ENCODE measurements at places on chromosomes 13 and 19.

DNA sequence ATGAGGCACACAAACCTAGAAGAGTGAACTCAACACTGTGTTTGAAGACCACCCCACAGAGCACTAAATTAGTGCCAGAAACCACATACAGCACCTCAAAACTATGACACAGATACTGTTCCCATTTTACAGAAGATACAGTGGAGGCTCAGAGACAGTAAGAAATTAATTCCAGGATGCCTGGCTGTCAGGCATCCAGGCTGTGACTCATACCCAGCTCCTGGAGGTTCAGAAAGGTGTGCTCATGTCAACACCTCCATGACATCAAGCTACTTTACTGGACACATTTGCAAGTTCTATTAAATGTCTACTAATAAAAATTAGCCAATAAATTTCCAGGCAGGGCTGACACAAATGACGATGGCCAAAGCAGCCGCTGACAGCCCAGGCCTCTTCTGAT lies 176.3 kb downstream of the ABCC4 start:
- DNase-seq, result no peak

- no peak for DNase-seq
These were observed 20.3 kb upstream of the GPR32 start for GRCh38 chr19:50750010-50750409.

DNA sequence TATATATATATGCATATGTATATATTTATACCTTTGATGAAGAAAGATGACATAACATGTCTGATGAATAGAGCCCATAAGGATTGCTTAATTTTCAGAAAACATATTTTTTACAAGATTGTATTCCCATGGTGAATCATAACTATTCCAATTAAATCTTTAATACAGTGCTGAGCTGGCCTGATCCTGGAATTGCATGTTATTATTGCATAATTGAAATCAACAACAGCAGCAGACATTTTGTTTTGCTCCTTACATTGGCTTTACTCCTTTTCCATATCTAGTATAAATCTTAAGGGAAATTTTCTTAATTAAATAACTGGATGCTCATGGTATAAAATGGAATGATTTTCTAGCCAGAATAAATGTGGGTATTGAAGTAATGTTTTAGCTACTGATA lies 22.0 kb downstream of the POSTN start:
- DNase-seq, result no peak

DNA sequence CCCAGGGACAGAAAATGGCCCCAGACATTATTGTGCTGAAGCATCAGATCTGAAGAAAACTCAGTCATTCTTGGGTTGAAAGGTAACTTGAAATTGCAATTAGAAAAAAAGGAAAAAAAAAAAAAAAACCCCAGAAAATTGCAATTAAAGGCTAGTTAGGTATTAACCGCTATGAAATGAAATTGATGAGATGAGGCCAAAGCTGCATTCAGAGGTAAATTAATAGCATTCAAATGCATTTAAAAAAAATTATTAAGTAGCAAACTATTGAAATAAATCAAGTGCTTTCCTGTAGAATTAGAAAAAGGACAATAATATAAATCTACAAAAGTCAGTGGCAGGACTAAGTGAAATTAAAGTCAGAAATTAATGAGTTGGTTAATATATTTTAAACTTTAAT lies 6.4 kb downstream of the PGLS start:
- no peak for DNase-seq

DNA sequence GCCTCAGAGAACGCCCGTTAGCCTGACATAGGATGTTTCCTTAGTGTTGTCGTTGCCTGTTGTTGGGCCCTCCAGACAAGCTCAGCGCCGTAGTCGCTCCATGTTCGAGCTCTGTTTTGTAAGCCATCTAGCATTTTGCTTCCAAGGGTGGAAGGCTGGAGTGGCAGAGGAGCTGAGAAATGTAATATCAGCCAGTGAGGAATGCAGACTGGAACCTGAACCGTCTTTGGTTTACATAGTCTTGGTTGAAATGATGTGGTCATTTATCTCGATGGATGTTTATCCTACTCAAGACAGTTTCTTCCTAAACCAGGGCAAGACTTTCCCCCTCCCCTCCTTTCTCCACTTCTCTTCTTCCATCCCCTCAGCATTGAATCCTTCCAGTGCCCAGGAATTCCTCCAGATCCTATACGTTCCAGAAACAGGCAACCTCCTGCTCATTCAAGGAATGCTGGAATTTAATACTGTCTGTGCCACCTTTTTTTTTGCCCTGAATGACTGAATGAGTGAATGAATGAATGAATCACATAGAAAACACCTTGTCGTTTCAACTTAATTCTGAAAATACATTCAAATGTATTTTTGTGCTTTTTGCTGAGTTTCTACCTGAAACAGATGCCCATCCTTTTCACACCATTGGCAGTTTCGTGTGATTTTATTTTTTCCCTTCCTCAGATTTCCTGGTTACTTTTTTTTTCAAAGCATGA lies 109.5 kb upstream of the MBNL2 start:
- no peak for DNase-seq

DNA sequence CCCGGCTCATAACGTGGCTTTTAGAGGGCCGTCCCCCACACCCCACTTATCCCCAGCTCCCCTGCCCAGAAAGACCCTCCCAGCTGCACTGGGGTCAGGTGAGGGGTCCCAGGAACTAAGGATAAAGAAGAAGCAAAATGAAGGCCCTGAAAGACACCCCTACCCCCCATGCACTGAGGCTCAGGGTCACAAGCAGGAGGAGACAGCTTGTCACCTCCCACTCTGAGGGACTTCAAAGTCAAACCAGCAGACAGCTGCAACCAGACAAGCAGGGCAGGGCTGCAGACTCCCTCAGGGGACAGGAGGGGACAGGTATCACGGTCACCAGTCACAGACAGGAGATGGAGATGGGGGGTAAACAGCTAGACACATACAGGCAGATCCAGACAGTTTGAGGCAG lies 6.1 kb upstream of the NANOS3 start:
- DNase-seq, result no peak

DNA sequence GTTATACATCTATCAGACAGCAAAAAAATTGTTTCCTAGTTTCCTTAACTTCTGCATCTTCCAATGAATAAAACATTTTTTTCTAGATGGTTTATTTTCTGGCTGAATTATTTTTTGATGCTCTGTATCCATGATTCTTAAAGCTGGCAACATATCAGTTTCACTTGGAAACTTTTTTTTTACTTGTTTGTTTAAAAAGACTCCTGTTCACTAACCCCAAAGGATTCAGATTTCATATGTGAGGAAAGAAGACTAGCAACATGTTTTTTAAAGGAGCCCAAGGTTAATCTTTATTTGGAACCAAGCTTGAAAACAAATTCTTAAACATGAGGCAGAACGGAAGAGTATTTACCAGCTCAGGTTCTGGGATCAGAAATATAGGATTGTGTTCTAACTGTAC lies 632.3 kb downstream of the SLITRK6 start:
- DNase-seq, result no peak

DNA sequence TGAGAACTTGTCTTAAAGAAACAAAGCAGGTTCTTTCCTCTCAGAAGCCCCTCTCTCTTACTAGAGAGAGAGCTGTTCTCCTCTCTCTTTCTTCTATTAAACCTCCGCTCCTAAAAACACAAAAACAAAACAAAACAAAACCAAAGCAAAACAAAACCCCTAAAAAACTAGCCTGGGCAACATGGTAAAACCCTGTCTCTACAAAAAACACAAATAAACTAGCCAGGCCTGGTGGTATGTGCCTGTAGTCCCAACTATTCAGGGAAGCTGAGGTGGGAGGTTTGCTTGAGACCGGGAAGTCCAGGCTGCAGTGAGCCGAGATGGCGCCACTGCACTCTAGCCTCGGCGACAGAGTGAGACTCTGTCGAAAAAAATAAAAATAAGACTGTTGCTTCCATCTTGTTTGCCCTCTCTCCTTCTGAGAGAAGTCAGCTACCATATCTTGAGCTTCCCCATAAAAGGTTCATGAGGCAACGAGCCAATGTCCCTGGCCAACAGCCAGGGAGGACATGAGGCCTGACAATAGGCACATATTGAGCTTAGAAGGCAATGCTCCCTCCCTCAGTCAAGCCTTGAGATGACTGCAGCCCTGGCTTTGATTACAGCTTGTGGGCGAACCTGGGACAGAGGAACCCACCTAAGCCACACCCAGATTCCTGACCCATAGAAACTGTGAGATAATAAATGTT lies 17.5 kb upstream of the FLT3 start:
- no peak for DNase-seq

DNA sequence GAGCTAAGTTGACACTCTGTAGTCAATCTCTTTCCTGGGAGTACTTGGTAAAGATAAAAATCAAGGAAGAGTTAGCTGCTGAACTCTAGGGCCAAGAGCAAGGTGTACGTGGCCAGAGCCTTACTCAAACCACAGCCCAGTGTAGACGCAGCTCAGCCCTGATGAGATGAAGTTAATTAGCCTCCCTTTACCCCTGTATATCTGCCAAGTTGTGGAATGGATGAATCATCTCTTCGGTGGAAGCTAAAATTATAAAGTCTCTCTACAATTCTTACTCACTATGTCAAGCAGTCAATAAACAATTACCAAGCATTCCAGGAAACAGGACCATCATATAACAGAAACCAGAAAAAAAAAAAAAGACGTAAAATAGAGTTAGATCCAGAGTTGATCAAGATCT lies 146.9 kb upstream of the UFM1 start:
- DNase-seq, result no peak

DNA sequence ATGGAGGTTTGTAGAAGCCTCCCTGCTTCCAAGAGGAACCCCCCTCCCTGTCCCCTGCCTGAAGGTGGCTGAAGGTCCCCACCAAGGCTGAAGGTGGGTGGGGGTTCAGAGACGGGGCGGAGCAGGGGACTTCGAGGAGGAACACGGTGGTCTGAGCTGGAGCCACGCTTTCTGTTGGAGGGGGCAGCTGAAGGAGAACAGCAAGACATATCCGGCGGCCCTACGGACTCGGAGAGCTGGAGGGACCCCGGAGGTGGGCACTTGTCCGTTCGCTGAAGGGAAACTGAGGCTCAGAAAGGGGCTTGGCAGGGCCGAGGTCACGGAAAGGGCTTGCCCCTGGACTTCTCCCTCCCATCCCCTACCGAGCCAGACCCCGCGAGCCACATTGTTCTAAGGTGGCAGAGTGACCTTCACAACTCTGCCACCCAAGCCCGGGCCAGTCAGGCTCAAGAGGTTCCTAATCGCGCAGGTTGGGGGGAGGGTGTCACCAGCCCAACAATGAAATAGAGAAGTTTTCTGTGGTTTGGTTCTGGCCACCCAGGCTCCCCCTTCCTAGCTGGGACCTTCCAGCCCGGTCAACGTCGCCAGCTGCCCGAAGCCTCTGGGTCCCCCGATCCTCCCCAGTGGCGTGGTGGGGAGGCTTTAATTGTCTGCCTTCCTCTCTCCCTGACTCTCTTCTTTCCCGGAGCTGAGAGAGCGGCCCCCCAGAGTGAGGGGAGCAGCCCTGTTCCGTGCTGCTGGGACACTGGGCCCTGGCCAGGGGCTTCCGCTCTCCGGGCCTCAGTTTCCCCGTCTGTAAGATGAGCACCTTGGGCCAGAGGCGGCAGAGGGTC lies 15.5 kb upstream of the KCNN1 start:
- DNase-seq, result no peak

DNA sequence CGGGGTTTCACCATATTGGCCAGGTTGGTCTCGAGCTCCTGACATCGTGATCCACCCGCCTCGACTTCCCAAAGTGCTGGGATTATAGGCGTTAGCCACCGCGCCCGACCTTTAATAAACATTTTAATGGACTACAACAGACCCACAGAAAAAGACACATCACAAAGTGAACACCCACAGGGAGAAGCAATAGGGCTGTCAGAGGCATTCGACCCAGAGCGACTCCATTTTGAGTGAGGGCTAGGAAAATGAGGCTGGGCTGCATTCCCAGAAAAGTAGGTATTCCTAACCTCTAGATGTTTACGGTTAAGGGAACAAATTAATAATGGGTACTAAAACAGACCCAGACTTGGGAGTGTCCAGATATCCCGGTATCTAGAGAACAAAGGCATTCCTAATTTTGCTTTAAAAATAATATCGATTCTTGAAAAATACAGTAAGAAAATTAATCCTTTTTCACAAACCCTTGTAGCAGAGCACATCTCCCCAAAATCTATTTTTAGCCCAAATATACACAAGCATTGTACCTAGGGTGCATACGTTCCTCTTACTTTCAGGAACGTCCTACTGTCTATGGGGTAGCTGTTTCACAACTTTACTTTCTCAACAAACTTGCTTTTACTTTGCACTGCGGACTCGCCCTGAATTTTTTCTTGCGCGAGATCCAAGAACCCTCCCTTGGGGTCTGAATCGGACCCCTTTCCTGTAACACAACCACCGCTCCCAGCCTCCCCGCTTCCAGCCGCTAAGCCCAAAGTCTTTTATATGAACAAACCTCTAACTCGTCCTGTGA lies 811 bp upstream of the ZNF8 start:
- no peak for DNase-seq

DNA sequence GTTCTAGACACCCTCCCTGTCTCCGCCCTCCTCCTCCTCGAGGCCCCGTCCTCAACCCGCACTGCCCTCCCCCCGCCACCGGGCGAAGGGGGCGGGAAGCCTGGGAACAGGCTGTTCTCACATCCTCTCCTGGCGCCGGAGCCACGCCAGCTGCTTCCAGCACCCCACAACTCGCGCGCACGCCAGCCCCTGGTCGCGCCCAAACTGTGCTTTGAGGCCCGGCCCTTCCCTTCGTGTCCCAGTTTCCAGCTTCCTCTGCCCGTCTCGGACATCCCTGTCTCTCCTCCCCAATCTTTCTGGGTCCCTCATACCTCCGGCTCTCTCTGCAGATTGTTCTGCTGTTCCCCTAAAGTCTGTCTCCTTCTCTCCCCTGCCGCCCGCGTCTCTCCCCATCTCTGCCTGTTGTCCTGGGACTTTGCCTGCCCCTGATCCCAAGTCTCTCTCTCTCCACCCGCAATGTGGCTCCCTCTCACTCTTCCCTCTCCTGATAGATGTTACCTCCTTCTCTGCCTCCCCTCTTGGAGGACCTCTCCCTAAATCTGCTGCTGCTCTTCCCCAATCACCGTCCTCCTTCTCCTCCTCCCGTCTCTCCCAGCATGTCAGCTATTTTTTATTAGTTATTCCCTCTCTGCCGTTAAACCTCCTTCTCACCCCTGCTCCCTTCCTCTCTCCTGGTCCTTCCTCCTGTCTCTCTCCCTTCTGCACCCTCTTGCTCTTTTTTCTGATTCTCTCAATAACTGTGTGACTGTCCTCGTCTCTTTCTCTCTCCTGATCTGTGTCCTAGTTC lies 14.2 kb downstream of the DPF1 start:
- no peak for DNase-seq

GRCh38 chr13:93477238-93477637 lies 250.6 kb downstream of the GPC6 start:
- DNase-seq, result no peak

DNA sequence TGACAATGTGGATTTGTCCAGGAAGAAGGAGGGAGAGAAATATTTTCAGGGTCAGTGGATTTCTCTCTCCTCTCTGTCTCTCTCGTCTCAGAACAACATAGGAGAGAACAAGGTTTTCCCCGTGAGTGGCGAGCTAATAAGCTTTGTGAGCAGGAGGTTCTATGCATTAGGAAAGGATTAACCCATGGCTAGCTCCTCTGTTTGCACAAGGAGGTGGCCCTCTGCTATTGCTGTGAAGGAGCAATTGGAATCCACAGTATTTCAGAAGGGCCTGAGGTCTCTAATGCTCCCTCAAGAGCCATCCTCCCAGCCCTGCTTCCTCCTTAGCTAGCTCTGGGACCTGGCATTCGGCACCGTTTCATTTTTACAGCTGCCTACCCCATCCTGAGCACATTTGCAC lies 288.9 kb upstream of the MAB21L1 start:
- no peak for DNase-seq

GRCh38 chr13:66405908-66406802 lies 824.0 kb downstream of the PCDH9 start:
- DNase-seq, result no peak

- peak; percentile 46 for DNase-seq
These were observed 22.3 kb upstream of the XPO4 start for GRCh38 chr13:20924758-20925394.

GRCh38 chr19:18173054-18173571 lies 500 bp upstream of the IFI30 start:
- DNase-seq, result no peak

Measured in activated naive CD8-positive, alpha-beta T cell treated with anti-CD3 and anti-CD28 coated beads, Interleukin-2, amount 50 U/mL, for 16 hours (primary cell).